Breast epithelium (tissue), 4 donors: ENCODE measurements at places on chromosomes 16 and 17. TPM values are rescaled to one million over a fixed set of nuclear protein-coding genes. Genes with fewer than 3 reads are reported as not detected.

The HSD11B2 gene
- 66.9 TPM for total RNA-seq

The C16orf96 gene
- not detected for total RNA-seq

The KRTAP1-1 gene
- not detected for total RNA-seq

The KRT32 gene
- 0.33 TPM for total RNA-seq

The CSH1 gene
- total RNA-seq, result not detected

The CCL8 gene
- 0.66 TPM for total RNA-seq

DNA sequence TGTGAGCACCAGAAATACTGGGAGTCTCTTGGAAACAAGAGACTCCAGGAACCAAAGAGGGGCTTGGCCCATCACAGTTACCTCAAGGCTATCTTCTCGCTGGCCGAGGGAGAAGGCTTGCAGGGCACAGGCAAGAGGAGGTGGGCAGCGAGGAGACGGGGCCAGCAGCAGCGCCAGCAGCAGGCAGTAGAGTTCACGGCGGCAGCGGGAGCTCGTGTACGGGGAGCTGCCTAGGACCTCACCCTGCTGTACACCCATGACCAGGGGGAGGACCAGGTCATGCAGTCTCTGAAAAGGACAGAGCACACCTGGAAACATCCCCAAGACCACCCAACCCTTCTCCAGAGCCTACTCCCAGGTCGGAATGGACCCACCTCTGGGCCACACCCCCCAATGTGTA, 30.8 kb downstream of the PELP1 start:
- no peaks in the 10 kb centered on the region for H3K4me1 ChIP-seq
- H3K4me3 ChIP-seq, result no peak overlapping the region
- no peaks in the 10 kb centered on the region for H3K27me3 ChIP-seq

DNA sequence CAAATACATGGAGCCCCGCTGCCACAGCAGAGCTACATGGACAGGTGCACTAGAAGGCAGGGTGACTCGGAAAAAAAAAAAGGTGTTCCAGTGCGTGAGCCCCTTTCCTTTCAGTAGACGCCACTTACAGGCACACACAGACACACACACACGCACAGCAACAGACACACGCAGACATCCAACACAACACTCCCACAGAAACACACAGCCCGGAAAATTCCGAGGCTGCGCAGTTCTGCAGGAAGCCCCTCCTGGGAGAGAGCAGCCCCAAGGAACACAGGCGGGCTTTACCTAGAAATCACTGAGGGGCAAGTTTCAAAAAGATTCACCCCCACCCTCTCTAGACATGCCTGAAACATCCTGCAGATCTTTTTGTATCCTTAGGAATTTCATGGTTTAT, 136.0 kb upstream of the WSB1 start:
- H3K4me1 ChIP-seq, result no peaks in the 10 kb centered on the region
- H3K27me3 ChIP-seq, result no peaks in the 10 kb centered on the region
- no peak overlapping the region for H3K4me3 ChIP-seq
- no peaks in the 10 kb centered on the region for H3K36me3 ChIP-seq

GRCh38 chr16:1079341-1079740, 6.8 kb downstream of the SSTR5 start:
- H3K27ac ChIP-seq, result no peak overlapping the region
- no peaks in the 10 kb centered on the region for H3K4me1 ChIP-seq
- H3K36me3 ChIP-seq, result no peaks in the 10 kb centered on the region
- DNase-seq, result no peak
- peaks cover 5% of the 10 kb centered on the region for H3K27me3 ChIP-seq

DNA sequence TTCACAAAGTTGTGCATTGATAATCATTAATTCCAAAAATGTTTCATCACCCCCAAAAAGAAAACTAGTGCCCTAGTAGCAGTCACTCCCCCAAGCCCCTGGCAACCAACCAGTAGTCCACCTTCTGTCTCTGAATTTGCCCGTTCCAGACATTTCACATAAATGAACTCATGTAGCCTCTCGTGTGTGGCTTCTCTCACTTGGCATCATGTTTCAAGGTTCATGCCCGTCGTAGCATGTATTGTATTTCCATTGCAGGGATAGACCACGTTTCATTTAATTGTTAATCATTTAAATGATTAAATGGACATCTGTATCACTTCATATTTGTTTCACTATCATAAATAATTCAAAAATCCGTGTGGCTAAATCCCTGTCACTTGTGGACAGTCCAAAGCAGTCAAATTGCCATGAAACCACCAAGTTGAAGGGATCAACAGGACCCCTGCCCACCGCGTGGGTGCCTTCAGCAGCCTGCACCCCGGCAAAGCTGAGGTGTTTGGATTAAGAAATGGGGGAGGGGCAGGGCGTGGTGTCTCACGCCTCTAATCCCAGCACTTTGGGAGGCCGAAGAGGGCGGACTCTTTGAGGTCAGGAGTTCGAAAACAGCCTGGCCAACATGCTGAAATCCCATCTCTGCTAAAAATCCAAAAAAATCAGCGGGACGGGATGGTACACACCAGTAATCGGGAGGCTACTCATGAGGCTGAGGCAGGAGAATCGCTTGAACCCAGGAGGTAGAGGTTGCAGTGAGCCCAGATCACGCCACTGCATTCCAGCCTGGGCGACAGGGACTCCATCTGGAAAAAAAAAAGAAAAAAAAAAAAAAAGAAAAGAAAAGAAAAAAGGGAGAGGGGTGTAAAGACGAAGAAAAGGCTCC, 8.7 kb upstream of the FLYWCH2 start:
- H3K4me1 ChIP-seq, result no peaks in the 10 kb centered on the region
- DNase-seq, result no peak
- H3K36me3 ChIP-seq, result no peaks in the 10 kb centered on the region
- no peak overlapping the region for H3K27ac ChIP-seq
- H3K4me3 ChIP-seq, result no peak overlapping the region
- H3K27me3 ChIP-seq, result no peaks in the 10 kb centered on the region

DNA sequence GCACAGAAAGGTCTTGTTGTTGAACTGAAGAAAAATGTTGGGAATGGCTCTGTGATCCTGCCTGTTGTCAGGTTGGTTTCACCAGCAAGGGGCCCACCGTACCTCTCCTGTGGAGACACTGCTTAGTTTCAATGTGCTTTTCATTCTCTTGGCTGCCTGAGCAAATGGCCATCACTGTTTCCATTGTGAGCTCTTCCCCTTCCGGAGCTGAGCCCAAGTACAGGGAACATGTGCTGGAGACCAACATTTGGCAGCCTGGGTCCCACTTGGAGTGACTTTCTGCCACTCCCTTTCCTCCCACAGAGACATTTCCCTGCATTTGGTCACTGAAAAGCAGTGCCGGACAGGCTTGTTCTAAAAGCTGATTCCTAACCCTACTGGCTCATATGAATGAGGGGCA, 23.1 kb downstream of the GABARAPL2 start:
- no peak overlapping the region for H3K4me3 ChIP-seq
- no peaks in the 10 kb centered on the region for H3K27me3 ChIP-seq
- H3K36me3 ChIP-seq, result no peaks in the 10 kb centered on the region
- H3K4me1 ChIP-seq, result no peaks in the 10 kb centered on the region
- DNase-seq, result no peak

- no peaks in the 10 kb centered on the region for H3K4me1 ChIP-seq
- no peak overlapping the region for H3K27ac ChIP-seq
- no peaks in the 10 kb centered on the region for H3K27me3 ChIP-seq
- no peaks in the 10 kb centered on the region for H3K36me3 ChIP-seq
- no peak overlapping the region for H3K4me3 ChIP-seq
These were observed 118.0 kb upstream of the CA10 start for GRCh38 chr17:52276381-52277008.
